ENCODE measurements at places on chromosomes 1 and 21.
A peak's percentile ranks its signal among the peaks of the same experiment; 100 is the strongest.

DNA sequence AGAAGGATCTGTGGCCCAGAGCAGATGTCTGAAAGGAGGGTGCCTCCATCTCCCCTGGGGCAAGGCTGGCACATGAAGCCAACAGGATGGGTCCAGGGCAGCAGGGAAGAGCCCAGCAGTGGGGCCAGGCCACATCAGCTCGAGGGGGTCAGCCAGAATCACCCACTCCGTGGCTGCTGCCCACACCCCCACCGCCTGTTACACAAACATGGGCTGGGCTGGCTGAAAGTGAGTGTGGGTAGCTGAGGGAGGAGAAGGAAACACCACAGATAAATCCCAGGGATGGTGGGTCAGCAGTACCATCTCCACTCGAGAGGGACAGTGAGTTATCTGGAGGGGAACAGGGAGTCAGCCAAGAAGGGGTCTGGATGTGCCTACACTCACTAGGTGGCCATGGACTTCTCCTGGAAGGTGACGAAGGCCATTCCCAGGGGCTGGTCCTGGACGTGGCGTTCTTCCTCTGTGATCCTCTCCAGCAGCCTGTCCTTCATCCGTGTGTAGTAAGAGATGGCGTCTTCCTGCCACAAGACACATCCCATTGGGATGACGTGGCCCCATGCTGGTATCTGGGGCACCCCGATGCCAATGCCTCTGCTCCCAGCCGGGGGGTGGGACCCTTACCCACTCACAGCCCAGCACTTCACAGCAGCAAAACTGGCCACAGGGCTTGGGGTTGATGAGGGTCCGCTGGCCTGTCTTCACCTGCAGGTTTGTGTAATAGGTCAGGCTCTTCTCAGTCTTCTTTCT is 20.2 kb downstream of the TMEM63A start:
- DNase-seq = no peak

DNA sequence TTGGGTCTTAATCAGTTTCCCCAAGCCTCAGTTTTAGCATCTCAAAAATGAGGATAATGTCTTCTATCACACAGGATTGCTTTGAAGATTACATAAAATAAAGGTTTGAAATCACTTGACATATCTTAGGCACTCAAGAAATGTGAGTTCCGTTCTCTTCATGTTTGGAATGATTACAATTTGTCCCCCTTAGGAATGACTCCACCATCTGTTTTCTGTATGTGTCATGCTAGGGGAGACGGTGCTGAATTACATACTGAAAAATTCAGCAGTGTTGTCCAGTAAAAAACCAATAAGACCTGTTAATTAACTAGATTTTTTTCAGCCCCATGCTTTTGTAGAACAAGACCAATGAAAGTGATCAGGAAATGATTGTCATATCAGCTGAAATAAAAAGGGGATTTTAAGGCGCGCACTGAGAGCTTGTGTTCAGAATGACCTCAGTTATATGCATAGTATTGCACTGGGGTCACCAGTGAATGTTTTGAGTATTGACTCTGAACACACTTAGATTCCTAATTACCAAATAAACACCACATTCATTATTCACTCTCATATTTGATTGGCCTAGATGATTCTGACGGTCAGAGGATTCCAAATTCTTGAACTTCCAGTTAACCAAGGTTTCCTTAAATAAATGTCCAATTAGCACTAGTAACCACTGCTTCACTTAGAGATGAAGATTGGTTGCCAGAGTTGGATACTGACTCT is 114.5 kb upstream of the KCNK2 start:
- no peak for DNase-seq

DNA sequence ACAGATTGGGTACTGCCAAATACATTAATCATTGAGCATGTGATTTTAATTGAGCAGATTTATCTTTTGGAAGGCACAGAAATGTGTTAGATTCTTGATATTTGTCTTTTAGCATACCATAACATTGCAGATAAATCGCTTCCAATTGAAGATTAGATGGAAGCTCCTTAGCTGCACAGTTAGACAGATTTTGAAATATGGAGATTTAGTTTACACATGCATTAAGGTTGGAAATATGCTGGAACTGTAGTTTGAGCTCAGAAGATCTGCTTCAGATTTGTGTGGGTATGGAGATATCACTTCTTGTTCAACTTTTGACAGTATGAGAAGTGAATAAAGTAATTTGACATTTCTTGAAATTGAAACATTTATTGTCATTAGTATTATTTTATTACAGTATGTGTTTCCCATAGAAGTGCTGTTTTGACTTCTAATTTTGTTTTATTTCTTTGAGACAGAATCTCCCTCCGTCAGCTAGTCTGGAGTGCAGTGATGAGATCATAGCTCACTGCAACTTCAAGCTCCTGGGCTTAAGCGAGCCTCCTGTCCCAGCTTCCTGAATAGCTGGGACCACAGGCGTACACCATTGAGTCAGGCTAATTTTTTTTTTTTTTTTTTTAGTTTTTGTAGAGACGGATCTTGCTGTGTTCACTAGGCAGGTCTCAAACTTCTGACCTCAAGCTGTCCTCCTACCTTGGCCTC is 29.1 kb downstream of the THRAP3 start:
- DNase-seq = no peak

- no peak for DNase-seq
These were observed 1.5 kb downstream of the CEPT1 start for GRCh38 chr1:111141245-111142220.

DNA sequence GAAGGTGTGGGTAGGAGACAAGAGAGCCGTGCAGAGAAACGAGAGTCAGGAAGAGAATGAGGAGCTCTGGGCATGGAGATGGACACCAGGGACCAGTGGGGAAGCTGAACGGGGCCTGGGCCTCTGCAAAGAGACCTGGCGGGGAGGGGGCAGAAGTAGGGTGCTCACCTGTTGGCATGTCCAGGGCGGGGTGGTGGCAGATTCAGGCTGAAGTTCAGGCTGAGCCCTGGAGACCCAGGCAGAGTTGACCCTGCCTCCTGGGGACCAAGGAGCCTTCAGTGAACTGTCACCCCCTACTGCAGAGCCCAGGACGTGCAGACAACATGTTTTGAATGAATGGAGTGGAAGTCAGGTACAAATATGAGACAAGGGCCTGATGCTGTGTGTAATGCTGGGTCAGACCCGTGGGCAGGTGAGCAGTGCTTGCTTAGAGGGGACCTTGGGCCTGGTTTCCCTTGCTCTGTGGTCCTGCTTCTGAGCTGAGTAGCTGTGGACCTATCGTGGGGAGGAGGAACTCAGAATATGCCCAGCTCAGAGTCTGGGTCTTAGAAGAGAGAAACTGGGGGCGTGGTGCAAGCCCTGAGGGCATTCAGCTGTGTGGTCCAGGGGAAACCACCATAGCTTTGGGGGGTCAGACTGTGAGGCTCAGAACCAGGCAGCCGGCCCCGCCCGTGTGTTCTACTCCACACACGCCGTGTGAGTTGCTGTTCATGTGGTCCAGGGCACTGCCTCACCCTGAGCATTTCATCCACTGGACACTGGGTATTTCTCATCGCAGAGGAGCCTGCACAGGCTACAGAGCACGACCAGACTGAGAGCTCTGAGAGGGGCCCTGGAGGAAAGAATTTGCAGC is 21.3 kb upstream of the UMODL1 start:
- DNase-seq = no peak

DNA sequence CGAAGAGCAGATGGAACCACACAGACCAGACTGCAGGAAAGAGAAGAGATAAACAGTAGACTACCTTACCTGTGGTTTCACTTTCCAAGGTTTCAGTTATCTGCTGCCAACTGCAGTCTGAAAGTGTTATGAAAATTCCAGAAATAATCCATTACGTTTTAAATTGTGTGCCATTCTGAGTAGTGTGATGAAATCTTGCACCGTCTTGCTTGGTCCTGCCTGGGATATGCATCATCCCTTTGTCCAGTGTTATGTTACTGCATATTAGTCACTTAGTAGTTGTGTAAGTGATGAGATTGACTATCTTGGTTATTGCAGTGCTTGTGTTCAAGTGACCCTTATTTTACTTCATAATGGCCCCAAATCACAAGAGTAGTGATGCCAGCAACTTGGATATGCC is 33.9 kb downstream of the DNAJC6 start:
- no peak for DNase-seq

DNA sequence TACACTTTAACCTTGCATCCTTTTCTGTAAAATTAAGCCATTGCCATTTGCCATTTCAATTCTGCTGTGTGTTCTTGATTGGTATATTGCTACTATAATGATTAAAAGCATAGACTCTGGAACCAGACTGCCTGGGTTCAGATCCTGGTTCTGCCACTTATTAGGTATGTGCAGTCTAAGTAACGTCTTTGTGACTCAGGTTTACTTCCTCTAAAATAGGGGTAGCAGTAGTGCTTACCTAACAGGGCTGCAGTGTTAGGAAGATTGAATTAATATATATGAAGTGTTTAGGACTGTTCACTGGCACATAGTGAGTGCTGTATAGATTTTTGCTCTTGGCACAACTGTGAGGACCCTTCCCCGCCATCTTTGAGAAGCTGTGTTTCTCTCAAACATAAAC is 4.4 kb downstream of the CDC42 start:
- no peak for DNase-seq

DNA sequence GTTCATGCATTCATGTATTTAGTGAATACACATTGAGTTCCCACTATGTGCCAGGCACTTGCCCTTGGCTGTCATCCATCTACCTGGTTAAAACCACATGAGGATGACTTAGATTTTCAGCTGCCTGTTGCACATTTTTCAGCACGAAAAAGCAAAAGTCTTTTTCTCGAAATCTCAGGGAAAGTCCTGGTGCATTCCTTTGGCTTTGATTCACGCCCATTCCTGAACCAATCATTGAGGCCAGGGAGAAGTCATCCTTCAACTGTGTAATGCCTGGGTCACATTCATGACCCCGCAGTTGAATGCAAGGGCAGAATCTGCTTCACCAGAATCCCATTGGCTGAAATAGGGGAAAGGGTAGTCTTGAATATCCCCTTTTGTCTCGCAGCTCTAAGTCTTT is 84.4 kb downstream of the RNF220 start:
- no peak for DNase-seq

DNA sequence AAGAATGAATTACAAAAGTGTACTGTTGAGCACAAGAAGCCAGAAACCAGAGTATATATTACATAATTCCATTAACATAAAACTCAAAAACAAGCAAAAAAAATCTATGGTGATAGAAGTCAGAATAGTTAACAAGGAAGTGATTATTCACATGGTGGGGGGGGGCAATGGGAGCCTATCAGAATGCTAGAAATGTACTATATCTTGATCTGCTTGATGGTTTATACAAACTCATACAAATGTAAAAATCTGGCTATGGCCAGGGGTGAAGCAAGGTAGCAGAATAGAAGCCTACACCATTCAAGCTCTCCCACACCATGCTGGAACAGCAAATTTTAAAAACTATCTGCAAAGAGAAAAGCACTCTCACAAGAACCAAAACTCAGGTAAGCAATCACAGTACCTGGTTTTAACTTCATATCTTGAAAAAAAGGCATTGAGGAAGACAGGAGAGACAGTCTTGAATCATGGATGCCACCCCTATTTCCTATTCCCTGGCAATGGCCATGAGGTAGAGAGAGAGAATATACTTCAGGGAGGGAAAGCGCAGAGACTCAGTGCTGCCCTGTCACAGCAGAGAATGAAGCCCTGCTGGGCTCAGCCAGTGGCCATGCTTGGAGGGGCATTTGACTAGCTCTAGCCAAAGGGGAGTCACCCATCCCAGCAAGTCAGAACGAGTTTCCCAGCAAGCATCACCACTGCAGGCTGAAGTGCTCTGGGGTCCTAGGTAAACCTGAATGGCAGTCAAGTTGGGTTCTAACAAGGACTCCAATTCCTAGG is 73.8 kb downstream of the CDC42BPA start:
- no peak for DNase-seq

- DNase-seq = peak; percentile 35
These were observed 91.7 kb downstream of the TPR start for GRCh38 chr1:186283374-186283773.

- no peak for DNase-seq
These were observed 16.0 kb downstream of the ENO1 start for GRCh38 chr1:8862528-8862927.

- DNase-seq = no peak
These were observed 39.9 kb downstream of the SIPA1L2 start for GRCh38 chr1:232589812-232590743.

- no peak for DNase-seq
These were observed 102.4 kb upstream of the TLR5 start for GRCh38 chr1:223245411-223245810.

GRCh38 chr1:67735806-67736627 is 51.0 kb downstream of the GADD45A start:
- peak; percentile 40 for DNase-seq

DNA sequence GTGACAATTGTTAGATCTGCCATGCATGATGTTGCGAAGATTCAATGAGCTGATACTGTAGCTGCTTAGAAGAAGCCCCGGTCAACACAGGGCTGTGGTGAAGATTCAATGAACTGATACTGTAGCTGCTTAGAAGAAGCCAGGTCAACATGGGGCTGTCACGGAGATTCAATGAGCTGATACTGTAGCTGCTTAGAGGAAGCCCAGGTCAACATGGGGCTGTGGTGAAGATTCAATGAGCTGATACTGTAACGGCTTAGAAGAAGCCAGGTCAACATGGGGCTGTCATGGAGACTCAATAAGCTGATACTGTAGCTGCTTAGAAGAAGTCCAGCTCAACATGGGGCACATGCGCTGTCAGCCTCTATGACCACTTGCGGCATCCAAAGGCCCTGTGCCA is 18.8 kb upstream of the BACE2 start:
- DNase-seq = no peak

DNA sequence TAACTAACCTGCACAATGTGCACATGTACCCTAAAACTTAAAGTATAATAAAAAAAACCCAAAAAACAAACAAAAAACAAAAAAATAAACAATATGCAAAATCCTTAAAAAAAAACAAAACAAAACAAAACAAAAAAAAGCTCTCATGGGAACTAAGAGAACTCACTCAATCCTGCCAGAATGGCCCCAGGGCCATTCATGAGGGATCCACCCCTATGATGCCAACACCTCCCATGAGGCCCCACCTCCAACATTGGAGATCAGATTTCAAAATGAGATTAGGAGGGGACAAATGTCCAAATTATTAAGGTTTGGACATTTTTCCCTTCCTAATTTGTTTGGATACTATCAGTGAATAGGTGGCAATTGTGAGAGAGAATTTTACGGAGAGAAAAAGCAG is 10.2 kb downstream of the CYP4B1 start:
- no peak for DNase-seq

DNA sequence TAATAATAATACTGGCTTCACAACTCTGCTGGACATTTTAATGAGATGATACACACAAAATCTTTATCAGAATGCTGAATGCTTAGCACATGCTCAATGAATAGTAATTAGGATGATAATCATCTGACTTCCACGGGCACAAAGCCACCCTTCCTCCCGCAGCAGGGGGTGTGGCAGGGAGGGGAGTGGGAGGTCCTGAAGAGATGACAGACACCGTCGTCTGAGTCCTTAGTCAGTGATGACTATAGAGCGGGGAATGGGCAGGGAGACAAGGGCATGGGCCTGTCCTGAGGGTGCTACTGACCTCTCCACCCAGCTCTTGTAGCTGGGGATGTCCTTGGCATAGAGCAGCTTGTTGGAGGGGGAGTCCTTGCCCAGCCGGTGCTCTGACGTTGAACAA is 117.6 kb upstream of the CD34 start:
- DNase-seq = no peak

- peak; percentile 81 for DNase-seq
These were observed 10.0 kb downstream of the RAB4A start for GRCh38 chr1:229280921-229281320.
